ENCODE measurements at places on chromosomes 4 and X. TPM values are rescaled to one million over a fixed set of nuclear protein-coding genes. Genes with fewer than 3 reads are reported as not detected.

GRCh38 chrX:136183172-136183571, 35.8 kb downstream of the FHL1 start:
- DNase-seq: no peak

- DNase-seq: no peak
These were observed 405.3 kb upstream of the EDA2R start for GRCh38 chrX:67044029-67044653.

DNA sequence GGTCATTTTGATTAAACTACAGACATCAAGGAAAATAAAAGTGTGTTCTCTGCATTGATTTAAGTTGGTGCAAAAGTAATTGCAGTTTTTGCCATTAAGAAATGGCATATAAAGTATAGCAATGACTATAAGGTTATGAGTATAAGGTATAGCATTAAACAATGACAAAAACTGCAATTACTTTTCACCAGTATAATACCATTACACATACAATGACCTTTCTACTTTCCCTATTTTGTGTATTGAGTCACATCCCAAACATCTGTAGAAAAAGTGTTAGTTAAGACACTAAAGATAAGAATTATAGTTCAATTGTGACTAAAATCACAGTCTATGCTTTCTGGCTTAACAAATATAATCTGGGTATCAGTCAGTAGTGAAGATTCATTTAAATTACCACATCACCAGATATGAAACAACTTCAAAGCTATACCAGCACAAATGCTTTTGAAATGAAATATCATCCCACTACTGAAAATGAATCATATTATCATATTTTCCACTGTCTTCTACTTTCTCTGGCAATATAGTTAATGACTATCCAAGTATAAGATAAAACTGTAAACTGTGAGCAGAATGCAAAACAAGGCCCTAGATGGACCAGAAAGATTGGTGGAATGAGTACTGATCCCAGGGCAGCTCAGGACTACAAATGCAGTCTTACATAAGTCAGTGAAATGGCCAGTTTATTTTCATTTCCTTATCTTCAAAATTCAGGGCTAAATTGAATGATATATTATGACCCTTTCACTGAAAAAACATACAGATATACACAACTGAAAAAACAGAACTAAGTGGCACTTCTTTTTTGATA, 241.1 kb downstream of the ANTXR2 start:
- DNase-seq: no peak

DNA sequence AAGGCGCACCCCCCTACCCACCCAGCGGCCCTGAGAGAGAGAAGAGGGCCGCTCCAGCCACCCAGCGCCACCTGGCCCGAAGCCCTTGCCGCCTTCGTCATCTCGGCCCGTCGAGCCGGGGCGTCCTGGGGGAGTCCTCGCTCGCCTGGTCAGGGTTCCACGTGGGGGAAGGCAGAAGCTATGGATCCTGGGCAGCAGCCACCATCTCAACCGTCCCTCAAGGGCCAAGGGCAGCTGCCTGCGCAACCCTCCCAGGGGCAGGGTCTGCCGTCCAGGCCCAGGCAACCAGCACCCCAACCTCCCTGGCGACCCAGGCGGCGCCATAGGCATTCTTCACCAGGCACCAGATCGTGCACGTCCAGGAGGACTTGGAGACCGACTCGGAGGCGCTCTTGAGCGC, 51.5 kb upstream of the IL13RA2 start:
- DNase-seq: no peak

GRCh38 chrX:136016881-136017280, 31.6 kb downstream of the SLC9A6 start:
- no peak for DNase-seq

DNA sequence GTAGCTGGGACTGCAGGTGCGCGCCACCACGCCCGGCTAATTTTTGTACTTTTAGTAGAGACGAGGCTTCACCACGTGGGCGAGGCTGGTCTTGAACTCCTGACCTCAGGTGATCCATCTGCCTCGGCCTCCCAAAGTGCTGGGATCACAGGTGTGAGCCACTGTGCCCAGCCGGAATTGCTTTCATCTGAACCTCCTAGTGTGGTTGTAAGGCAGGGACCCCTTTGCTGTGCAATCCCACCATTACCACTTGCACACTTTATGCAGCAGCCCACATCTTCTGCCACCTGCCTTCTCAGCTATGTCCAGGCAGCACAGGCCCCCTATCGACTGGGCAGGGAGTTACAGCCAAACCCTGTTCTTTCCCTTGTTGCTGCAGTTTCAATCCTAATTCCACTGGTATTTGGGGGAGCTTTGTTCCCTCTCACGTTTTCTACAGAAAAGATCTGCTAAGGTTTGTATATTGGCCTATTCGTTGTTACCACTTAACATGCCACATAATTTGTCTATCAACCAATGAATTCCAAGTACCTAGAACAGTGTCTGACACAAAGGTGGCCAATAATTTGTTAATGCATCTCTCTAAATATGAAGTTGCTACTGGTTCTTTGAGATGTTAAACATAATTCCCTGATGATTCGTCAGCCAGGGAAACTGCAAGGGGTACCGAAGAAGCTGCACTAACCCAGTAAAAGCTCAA, 6.5 kb downstream of the RPL39 start:
- peak; percentile 47 for DNase-seq

DNA sequence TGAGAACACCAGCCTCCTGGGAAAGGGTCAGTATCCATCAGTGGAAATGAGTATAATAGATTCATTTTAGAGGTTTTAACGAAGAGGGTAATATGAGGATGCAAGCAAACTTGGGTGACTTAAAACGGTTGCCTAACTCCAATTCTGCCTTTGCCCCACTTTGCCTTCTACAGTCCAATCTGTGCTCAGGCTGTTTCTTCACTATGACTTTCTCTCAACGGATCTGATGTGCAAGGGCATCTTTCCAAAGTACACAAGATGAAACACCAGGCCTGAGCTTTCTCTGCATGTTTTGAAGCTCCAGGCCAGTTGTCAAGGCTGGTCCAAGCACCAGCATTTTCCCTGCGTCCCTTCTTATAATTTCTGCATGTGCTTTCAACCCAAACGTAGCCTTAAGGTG, 68.0 kb upstream of the TMEM164 start:
- DNase-seq: no peak

The MTTP gene
- total RNA-seq: 3.3 TPM

The GPR34 gene
- total RNA-seq: 6.4 TPM

The CLNK gene
- not detected for total RNA-seq

The GPRIN3 gene
- total RNA-seq: 6.2 TPM

The SPANXN4 gene
- not detected for total RNA-seq

The ANAPC10 gene
- total RNA-seq: 12.1 TPM

The IGBP1 gene
- total RNA-seq: 52.7 TPM

The PSAPL1 gene
- total RNA-seq: not detected

The BEX1 gene
- 0.97 TPM for total RNA-seq
